Stimulated activated CD8-positive, alpha-beta memory T cell treated with anti-CD3 and anti-CD28 coated beads, Interleukin-15, amount 100 ng/mL, for 24 hours (primary cell): ENCODE measurements at places on chromosomes 2 and 18.

DNA sequence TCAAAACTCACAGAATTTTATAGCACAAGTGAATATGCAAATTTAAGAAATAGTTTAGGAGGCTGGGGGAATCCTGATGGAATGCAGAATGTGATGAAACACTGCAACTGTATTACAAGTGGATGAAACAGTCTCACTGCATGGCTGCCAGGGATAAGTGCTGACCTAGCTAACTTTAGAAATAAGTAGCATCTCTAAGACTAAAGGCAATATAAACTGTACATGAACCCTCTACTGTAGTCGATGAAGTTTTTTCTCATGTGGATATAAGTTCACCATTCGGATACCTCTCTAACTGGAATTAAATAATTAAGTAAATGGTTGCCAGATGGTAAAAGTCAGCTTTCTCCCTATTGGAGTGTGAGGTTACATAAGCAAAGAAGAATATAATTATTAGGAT is 777.8 kb upstream of the RAB6C start:
- no peak for DNase-seq

DNA sequence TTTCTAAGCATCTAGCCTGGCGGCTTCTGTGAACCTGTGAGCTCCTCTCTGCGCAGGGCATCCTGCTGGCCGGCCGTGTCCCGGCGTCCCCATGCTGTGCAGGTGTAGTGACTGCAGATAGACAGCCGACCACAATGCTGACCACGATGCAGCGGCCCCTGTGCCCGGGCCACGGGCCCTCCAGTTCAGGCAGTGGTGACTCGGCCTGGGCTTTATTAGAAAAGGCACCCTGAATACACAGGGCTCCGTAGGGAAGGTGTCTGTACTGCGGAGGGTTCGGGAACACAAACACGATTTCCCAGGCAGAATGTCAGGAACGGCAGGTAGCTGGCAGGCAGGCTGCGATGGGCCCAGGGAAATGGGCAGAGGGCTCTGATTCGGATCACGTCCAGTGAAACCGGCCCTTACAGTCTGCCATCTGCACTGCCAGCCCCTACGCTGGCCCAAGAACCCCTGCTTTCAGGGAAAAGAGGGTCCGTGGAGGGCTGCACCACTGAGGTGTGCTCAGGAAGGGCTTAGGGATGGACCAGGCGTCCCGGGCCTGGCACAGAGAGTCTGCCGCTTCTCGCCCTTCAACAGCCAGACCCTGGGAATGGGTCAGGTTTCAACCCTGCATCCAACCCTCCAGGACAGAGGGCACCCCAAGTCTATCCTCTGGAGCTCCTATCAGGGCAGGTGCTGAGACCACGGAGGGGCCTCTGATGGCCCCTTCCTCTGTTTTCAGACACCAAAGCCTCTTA is 196.5 kb downstream of the HDAC4 start:
- no peak for DNase-seq

DNA sequence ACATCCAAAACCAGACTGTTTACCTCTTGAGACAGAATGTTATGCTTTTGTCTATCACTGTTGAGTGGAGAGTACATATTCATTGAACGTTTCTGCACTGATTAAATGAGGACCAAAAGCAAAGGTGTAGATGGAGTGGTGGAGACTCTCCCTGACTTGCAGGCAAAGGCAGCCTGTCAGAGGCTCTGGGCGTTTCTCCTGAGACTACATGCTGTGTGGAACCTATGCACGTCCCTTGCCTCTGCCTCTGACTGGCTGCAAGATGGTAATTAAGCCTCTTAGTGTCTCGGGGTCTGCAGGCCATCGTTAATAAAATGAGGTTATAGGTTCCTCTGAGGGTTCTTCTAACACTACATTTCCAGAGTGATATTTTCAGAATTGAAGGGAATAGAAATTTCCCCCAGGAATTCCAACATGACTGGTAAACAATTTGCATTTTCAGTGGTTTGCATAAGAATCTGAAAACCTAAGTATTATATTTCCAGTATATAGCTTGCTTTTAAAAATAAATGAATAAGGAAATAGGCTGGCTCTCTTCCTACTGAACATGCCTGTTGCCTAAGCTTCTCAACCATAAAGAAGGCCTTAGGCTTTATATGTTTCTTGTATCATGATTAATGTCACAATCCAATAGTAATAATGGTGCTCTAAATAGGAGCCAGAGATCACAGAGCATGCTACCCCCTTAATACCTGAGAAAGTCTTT is 107.4 kb downstream of the FTCDNL1 start:
- DNase-seq, result no peak

DNA sequence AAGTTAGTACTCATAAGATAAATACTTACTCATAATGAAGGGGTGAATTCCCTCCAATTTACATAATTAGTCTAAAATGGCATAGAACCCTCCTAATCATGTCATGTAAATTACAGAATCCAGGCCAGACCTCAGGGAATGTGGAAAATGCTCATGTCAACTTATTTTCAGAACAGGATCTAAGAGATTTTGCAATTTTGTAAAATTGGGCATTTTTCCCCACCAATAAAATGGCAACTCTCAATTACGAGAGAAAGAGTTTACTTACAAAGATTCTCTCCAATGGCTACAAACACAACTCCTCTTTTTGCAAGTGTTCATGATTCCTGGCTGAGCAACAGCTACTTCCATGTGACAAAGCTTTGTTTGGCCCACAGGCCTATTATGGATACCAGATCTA is 33.8 kb upstream of the SP5 start:
- DNase-seq, result no peak

GRCh38 chr2:3114406-3115185 is 263.0 kb downstream of the EIPR1 start:
- no peak for DNase-seq

GRCh38 chr18:23671564-23671963 is 8.9 kb upstream of the ANKRD29 start:
- DNase-seq, result no peak

DNA sequence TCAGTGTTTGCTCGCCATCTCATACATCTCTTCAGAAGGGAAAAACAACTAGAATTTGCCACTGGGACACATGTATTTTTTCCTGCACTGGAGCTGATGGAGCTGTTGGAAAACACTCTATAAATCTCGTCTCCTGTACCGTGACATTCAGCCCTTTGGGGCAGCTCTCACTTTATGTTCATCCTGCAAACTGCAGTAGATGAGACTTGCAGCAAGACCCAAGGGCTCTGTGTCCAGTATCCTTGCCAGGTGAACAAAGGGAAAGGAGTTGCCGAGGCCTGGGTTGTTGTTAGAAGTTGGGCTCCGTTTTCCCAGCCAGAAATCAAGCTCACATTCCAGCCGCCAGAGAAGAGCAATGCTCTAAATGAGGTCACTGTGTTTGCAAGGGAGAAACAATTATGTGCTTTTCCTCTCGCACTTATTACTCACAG is 285.1 kb downstream of the SLC4A3 start:
- no peak for DNase-seq

- no peak for DNase-seq
Measured at GRCh38 chr2:63049970-63050333, 678 bp upstream of the OTX1 start.

DNA sequence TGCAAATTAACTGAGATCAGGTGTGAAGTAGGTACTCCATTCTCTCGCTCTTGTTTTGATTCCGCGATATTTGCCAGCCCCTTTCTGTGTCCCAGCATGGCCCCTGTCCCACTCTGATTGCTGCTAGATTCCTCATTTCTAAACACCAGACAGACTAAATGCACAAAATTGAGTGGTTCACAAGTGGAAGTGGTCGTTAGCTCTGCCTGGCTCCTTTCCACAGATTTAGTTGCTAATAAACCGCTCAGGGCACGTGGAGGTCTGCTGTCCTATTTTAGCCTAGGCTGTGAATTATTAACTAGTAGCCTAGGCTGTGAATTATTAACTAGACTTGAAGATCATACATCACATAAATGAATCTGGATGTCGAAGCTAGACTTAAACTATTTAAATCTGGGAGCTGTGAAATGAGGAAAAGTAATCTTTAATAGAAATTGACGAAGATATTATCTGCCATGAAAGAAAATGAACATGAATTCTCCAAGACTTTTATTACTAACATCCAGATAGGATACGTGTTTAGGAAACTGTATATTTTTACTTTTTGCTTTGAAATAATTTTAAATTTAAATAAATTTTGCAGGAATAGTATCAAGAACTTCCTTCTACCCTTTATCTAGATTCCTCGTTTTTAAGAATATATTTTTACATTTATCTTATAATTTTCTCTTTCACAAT is 3.7 kb downstream of the IL1RL2 start:
- DNase-seq, result no peak

DNA sequence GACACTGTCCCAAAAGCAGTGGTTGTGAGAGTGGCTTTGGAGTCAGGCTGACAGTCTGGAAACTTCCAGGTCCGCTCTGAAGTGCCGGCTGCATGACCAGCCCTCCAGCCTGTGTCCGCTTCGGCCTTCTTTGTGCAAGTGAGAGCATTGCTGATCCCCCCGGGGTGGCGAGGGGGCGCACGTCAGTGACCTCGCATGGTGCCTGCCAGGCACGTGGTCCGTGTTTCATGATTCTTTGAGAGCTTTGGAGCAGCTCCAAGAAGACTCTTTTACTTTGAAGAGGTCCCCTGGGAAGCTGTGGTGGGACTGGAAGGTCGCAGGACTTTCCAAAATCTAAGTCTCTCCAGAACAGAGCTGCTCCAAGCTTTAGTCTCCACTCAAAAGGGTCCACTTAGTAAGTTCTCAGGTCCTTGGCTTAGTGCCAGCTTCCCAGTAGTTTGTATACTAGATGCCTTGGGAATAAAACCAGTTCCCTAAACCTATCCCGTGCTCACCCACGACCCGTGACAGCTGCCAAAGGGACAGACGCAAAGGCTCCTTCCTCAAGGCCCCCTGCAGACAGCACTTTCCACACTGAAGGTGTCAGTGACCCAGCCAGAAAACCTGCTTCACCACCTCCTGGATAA is 68.8 kb downstream of the ADI1 start:
- no peak for DNase-seq

GRCh38 chr2:160298960-160299359 is 98.9 kb upstream of the ITGB6 start:
- no peak for DNase-seq

DNA sequence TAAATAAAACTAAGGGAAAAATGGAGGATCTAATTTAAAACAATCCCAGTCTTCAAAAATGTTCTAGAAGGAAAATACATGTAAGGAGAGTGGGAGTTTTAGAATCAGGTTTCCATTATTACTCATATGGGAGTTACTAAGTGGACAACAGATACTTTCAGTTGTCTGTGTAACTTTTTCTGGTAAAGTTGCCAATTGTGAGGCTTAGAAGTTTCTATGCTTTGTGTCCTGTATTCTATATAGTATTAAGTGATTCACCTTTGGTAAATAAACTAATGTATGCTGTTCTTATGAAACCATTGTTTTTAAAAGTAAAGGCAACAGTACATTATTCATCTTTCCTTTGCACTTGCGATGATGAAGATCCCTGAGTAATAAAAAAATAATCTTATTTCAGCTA is 274.9 kb downstream of the NR4A2 start:
- DNase-seq, result no peak

- DNase-seq, result no peak
Measured at GRCh38 chr2:139465789-139466188, 685.6 kb upstream of the NXPH2 start.

DNA sequence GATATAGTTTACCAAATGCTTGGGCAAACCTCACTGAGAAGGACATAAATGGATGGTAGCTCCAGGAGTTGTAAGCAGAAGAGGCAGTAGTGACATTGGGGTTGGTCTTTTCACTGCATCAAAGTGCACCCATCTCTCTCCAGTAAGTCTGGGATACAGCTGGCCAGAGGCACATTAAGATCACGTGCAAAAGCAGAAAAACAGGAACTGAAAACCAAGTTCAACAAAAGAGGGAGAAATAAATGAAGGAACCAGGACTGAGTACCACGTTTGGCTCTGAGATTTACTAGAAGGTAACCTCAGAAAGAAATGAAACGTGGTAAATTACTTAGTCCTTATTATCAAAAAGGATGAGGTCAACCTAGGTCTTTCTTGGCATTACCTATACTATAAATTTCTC is 259.2 kb downstream of the OSR1 start:
- DNase-seq, result no peak

DNA sequence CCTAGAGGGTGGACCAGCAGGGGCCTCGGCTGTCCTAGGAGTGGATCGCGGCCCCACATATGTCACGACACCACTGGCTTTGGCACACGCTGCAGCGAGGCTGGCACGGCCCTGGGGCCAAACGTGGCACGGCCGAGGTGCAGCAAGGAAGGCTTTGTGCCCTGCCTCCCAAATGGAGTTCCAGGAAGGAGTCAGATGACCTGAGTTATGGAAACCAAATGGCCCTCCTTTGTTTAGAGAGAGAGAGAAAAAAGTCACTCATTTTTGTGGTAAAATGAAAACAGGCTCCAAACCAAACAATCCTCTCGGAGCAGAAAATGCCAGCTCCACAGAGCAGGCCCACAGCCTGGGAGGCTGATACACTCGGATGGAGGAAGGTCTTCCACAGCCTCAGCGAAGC is 105.6 kb downstream of the ANTXR1 start:
- DNase-seq, result no peak

DNA sequence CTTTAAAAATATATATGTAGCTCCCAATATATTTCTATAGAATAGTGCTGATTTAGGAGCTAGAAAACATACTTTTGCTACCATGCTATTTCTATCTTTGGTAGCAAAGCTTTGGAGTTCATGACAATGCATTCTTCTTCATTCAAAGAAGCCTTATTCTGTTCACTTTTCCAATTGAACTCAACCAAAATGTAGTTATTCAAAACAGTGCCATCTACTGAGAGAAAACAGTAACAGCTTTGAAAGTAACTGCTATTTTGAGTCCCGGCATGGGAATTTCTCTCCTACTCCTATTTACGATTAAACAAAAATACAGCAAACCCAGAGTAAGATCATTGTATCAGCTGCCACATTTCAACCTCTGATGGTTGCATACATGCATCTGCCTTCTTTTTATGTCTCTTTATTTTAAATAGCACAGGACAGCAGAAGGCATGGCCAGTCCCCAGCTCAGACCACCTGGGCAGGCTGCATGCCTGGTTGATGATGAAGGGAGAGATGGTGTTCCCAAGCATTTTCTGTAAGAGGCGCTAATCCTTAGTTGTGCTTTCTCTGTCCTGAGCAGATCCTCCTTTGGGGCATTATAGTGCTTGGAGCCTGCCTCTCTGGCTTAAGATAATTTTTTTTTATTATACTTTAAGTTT is 69.7 kb upstream of the SULT1C3 start:
- no peak for DNase-seq

- DNase-seq, result no peak
Measured at GRCh38 chr18:34339155-34339554, 114.4 kb upstream of the NOL4 start.

DNA sequence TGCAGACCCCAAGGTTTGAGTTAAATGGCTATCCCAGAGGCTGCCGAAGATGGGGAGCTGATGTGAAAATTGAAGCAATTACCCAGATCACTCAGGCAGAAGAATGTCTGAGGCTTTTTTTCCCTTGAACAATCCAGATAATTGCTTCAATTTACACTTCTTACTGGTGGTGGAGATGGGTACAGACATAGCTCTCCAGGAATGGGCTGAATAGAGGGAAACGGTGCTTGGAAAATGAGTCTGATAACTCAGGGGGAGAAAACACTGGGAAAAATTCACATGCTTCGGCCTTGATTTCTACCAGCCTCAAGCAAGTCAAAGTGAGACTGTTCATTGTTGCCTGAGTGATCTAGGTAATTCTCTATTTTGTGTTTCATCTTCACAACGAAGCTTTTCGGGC is 9.5 kb upstream of the KIF5C start:
- DNase-seq, result no peak
